ENCODE measurements at places on chromosomes 2 and 18.

DNA sequence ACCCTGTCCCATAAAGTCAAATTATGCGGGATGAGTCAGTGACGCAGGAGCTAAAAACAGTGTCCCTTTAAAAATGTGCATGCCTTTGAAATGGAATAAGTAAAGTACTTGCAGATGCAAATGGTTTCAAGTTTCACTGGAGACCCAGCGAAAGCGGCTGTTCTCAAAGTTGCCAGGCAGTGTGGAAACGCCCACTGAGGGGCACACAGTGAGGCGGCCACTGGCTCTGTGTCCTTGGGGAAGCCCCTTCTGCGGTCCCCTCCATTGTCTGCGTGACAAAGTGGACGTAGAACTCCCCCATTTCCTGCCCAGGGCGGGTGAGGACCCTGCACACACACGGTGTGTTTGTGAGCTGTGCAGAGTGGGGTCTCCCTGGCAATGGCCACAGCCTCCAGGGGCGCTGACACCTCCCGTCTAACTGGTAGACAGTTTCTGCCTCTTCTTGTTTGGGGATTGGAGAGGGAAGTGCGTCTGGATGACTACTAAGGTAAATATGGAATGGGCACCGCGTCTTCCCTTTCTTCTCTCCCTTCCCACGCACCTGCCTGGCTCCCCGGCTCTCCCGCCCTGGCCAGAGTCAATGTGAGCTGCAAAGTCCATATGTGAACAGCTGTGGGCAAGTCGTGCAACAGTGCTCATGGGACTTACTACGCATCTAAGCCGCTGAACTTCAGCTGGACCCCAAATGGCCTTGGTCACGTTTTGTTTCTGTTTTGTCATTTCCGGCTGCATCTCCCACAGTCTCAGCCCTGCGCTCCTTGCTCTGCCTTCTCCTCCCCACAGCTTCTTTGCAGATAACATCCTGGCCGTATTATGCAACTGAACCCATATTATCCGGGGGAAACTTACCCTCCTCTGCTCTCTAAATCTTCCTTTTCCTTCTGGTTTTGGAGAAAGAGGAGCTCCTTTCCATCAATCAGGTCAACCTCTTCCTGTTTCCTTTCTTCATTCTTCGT, 33.7 kb upstream of the ZNF516 start:
- peak; percentile 72 for DNase-seq

DNA sequence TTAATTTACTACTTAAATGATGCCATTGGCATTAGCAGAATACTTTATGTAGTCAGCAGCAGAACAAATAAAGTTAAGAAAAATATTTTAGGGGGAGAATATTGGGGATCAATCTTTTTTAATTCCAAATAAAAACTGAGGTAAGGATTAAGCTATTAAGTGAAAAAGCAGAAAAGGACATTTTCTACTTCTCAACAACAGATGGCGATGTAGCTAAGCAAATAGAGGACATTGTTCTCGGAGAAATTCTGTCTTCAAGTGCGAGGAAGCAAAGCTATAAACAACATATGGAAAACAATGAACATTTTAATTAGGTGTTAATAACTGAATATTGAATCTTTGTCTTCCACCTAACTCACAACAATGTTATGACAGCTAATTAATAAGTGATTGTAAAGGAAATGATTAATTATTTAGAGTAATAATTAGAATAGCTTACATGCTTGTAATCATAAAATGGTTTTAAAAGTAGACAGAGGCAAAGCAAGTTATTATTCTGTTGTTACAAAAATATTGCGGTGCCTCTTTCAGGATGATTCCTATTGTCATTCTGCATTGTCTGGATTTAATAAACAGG, 32.9 kb upstream of the CCDC93 start:
- peak; percentile 59 for DNase-seq

DNA sequence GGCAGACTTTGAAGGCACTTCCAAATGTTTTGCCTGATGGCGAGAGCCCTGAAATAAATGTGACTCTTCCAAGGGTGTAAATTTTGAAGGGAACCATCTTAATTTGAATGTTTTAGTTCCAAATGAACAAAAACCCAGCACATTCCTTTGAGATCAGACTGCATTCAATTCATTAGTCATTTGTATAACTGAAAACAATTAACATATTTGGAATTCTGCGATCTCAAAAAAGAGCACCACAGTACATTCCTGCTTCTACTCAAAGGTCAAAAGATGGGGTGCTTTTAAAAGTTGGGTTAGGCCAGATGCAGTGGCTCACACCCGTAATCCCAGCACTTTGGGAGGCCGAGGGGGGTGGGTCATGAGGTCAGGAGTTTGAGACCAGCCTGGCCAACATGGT, 38.2 kb upstream of the CHRNA1 start:
- DNase-seq: no peak

DNA sequence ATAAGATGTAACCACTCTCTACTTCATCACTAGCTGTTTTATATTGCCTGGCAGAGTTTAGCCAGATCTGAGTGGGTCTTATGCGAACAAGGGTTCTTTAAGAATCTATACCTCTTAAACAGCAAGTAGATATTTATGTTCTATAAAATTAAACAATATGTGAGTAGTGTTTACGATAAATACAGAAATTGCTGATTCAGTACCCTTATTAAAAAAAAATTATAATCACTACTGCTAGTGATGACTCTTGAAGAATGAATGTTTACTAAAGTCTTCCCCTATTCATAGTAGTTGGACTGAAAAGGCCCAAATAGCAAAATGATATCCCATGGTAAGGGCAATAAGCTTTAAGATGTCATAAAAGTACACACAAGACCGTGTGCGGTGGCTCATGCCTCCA, 98.7 kb upstream of the DTNB start:
- no peak for DNase-seq

DNA sequence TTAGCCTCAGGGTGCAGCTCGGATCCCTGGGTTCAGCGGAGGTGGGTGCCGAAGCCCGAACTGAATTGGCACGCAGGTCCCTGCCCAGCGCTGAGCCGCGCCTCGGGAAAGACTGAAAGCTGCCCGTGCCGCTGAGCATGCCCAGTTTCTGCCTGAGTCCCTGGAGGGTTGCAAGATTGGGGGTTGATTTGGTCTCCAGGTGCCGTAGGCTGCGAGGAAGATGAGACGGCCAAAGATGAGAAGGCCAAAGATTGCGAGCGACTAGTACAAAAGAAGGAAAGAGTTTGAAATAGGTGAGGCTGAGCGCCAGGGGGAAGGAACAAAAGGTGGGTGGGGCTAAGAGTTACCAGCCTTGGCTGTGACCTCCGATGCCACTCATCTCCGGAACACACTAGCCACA, 852 bp upstream of the KCNH7 start:
- no peak for DNase-seq

DNA sequence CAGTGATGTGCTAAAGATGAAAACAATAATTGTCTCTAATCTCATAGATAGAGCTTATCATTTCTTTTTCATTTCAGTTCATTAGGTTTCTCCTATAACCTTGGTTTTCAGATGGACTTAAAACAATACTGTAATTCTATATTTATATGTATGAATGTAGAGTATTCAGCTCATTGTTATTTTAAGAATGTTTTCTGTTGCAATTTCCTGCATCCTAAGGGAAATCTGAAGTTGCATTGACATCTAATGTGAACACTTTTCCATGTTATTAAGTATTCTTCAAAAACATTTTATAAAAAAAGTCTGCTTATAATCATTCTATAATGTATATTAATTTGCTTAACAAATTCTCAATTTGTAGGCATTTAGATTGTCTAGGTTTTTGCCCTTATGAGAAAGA, 288.9 kb downstream of the XIRP2 start:
- peak; percentile 48 for DNase-seq

DNA sequence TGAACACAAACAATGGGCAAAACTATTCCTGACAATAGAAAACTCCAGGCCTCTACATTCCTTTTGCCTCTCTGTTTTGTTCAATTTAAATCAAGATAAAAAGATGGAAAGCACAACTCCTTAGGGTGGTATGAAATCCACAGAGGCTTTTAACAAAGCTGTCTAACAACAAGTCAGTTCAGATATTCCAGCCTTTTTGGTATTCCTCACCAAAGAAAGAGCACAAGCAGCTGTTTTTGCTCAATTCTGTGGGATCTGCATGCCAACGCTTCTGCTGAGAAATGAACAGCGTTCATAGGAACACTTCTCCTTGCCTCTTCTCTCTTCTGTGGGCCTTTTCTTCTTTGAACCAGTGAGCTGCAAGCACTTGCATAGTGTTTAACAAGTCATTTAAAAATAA, 411.6 kb upstream of the TCF4 start:
- DNase-seq: no peak

Data from bronchial epithelial cell (primary cell).